Caco-2 (cell line): ENCODE measurements at places on chromosomes 6 and 20. TPM values are rescaled to one million over a fixed set of nuclear protein-coding genes. Genes with fewer than 3 reads are reported as not detected.

GRCh38 chr20:5126512-5127203 lies at the start of gene CDS2:
TSS of gene CDS2 (plus strand) at chr20:5127008. CDS start at chr20:5127093, 85 bp downstream.
- H3K36me3 ChIP-seq, result no peaks in the 10 kb centered on the region
- peak; percentile 100 for DNase-seq
- peak within 1 kb of the TSS; percentile 95 for H3K4me3 ChIP-seq

- H3K27ac ChIP-seq, result no peak overlapping the region
- no peaks in the 10 kb centered on the region; the same call in 1 of the 2 replicates for H3K27me3 ChIP-seq
- no peaks in the 10 kb centered on the region for H3K36me3 ChIP-seq
- no peak for DNase-seq
- H3K4me1 ChIP-seq, result no peaks in the 10 kb centered on the region
These were observed 178.7 kb downstream of the OTOR start for GRCh38 chr20:16926626-16927430.

Gene FRK
- 7.3 and 8.4 TPM in 2 replicates for total RNA-seq

DNA sequence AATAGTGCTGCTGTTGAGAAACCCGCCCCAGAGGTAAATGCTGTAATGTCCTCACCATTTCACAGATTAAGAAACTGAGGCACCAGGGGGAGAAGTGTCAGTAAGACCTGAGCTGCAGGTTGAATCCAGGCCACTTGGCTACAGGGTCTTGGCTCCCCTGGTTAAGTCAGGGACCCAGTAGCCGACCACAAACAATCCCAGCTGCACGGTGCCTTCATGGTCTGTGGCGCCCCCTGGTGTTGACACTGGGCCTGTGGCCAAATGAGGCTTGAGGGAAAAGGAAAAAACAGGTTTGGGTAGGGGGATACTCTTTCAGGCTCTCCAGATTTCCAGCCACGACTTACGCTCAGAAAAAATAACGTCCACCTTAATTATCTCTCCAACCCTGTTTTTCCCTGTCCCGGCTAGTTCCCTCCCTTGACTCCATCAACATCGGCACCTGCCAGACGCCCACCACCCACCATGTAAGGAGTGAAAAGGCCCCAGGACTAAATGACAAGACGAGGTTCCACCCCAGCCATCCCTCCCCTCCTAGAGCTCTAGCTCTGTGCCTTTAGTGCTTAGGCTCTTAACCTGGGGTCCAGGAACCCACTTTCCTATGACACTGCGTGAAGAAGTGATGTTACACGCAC lies 47.7 kb upstream of the POLR1H start:
- H3K27me3 ChIP-seq, result no peaks in the 10 kb centered on the region; the same call in 1 of the 2 replicates
- no peak for DNase-seq
- no peak overlapping the region for H3K4me3 ChIP-seq
- H3K4me1 ChIP-seq, result no peaks in the 10 kb centered on the region
- H3K27ac ChIP-seq, result no peak overlapping the region

Gene MCHR2
- not detected in 2 replicates for total RNA-seq

GRCh38 chr20:16533502-16533901 lies 39.7 kb downstream of the KIF16B start:
- no peaks in the 10 kb centered on the region for H3K27me3 ChIP-seq
- H3K4me3 ChIP-seq, result no peak overlapping the region
- DNase-seq, result no peak
- H3K27ac ChIP-seq, result no peak overlapping the region
- no peaks in the 10 kb centered on the region for H3K36me3 ChIP-seq
- H3K4me1 ChIP-seq, result peaks cover 3% of the 10 kb centered on the region; the same call in 1 of the 2 replicates

Gene RNF182
- 0.39 and 1.1 TPM in 2 replicates for total RNA-seq

Gene PRR18
- 0.77 and 0.95 TPM in 2 replicates for total RNA-seq

Gene SSTR4
- not detected in 2 replicates for total RNA-seq

Gene KCNS1
- 0.09 TPM in 1 of 2 replicates, not detected in the other for total RNA-seq

GRCh38 chr6:43274916-43275597 lies 23.0 kb upstream of the SLC22A7 start:
- no peaks in the 10 kb centered on the region for H3K27me3 ChIP-seq
- peak; percentile 63 for DNase-seq
- H3K27ac ChIP-seq, result no peak overlapping the region
- peak overlapping the region; percentile 34 for H3K4me3 ChIP-seq
- peaks cover 49% of the 10 kb centered on the region for H3K4me1 ChIP-seq

- peak; percentile 42 for DNase-seq
- H3K4me1 ChIP-seq, result peaks cover 72% of the 10 kb centered on the region
- no peak overlapping the region for H3K4me3 ChIP-seq
- no peaks in the 10 kb centered on the region for H3K27me3 ChIP-seq
- H3K27ac ChIP-seq, result no peak overlapping the region
These were observed 77.0 kb downstream of the PLCB1 start for GRCh38 chr20:8209061-8209460.

Gene AVP
- total RNA-seq, result not detected in 2 replicates

Gene MAP3K7
- total RNA-seq, result 27.0 and 27.7 TPM in 2 replicates

- peaks cover 28% of the 10 kb centered on the region for H3K4me1 ChIP-seq
- no peak overlapping the region for H3K4me3 ChIP-seq
- H3K36me3 ChIP-seq, result no peaks in the 10 kb centered on the region
These were observed 26.7 kb upstream of the MBOAT1 start for GRCh38 chr6:20238688-20239587.

Gene SLC13A3
- 0.30 and 0.39 TPM in 2 replicates for total RNA-seq

DNA sequence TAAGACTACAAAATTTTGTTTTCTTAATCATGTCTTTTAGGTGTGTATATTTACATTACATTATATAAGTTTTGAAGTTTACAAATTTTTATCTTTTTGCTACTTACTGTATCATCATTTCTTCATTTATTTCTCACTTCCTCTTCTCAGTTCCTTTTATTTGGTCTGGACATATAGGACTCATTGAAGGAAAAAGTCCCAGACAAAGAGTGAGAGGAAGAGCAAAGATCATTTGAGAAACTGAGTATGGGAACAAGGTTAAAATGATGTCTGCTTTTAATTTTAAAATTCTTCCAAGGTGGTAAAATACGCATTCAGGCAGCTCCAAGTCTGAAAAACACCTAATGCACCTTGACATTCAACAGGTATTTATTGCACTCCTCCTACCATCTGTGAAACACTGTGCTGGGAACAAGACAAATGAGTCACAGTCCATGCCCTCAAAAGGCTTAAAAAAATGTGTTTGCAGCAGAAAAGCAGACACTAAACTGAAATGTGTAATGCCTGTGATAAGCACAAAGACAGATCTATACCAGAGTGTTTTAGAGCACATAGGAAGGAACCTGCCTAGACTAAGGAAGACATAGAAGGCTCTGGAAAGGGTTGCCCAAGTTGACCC lies 63.2 kb downstream of the PKIB start:
- H3K4me1 ChIP-seq, result peaks cover 9% of the 10 kb centered on the region
- no peak overlapping the region for H3K27ac ChIP-seq
- no peak overlapping the region for H3K4me3 ChIP-seq
- no peaks in the 10 kb centered on the region for H3K36me3 ChIP-seq

DNA sequence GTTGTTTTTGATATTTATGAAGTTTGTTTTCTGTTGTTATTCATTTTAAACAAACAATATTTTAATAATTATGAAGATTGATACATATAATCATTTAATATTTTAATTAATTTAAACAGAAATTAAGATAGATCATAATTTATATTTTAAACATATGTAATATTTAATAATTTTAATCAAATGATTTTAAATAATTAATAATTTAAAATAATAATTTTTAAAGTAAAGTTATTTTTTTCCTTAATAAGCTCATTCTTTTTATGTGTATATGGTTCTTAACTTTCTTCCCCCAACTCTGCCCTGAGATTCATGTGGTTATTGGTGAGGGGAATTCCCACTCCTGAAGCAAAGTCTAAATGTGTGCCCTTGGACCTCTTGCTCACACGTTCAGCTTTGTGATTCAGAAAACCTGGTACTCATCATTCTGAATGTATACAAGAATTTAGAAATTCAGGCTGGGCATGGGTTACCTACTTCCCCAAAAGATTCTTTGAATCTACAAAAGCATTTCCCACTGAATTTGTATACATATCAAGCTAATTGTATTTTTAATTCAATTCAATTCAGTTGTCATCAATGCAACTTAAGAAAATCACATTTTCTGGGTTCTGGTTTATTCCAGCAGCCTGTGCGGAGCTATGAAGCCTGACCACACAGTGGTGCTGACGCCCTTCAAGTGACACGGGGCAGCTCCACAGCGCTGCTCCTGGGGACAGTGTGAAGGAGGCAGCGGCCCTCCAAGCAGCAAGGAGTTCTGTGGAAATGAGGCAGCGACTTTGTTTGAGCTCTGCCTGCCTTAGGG lies 168.9 kb upstream of the UST start:
- no peaks in the 10 kb centered on the region for H3K36me3 ChIP-seq
- no peaks in the 10 kb centered on the region for H3K4me1 ChIP-seq
- DNase-seq, result peak; percentile 77
- H3K27ac ChIP-seq, result no peak overlapping the region

DNA sequence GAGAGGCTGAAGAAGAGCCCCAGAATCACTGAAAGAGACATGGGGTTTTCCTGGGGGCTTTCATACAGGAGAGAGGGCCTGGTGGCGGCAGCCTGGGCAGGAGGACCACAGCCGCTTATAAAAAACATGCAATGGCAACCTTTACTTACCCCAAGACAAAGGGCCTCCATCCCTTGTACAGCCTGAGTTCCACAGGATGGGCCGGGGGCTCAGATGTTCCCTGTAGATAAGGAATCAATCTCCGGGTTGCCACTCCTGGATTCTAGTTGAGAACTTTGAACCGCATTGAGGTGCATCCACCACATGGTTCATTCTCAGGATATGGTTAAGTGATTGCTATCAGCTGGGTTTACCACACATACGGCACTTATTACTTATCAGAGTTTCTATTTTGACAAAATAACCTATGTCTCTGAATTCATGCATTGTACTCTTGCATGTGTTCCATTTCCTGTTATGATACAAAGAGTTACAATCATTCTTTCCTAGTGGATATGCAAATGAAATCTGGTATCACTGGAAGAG lies 677.6 kb downstream of the KIF16B start:
- no peak for DNase-seq
